ENCODE measurements at places on chromosomes 16 and 17. TPM values are rescaled to one million over a fixed set of nuclear protein-coding genes. Genes with fewer than 3 reads are reported as not detected.

FN3K gene
- total RNA-seq: 2.9 TPM

- no peak for DNase-seq
Observed at GRCh38 chr17:77215281-77215680, 74.5 kb downstream of the SEC14L1 start.

SEPTIN12 gene
- not detected for total RNA-seq

GRCh38 chr17:18371455-18371854 is 6.1 kb upstream of the EVPLL start:
- DNase-seq: no peak

FBXL20 gene
- 21.8 TPM for total RNA-seq

MRC2 gene
- total RNA-seq: 2.4 TPM

NEURL4 gene
- 59.3 TPM for total RNA-seq

PLCG2 gene
- total RNA-seq: 6.9 TPM

PDILT gene
- total RNA-seq: not detected

- DNase-seq: peak; percentile 43
Observed at GRCh38 chr17:8922451-8922850, 43.1 kb downstream of the PIK3R5 start.

C17orf107 gene
- 1.7 TPM for total RNA-seq

- no peak for DNase-seq
Observed at GRCh38 chr16:77938913-77939312, 83.4 kb upstream of the CLEC3A start.

DNA sequence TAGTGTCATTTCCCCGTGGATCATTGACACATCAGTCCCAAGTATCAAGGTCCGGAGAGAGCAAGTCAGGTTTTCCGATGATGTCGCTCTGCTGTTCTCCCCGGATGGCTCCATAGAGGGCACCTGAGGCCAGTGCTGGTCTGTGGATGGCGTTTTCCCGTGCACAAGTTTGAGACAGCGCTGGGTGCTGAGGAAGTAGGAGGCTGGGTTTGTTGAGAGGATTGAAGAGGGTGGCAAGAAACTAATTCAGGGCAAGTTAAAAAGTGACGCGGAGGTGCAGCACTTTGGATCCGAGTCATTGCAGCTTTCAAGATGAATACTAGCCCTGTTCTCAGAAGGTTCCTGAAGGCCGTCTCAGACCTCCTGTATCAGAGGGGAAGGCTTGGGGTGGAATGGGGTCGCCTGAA is 7.7 kb downstream of the NUBP1 start:
- no peak for DNase-seq

MMP25 gene
- total RNA-seq: 8.1 TPM

DNA sequence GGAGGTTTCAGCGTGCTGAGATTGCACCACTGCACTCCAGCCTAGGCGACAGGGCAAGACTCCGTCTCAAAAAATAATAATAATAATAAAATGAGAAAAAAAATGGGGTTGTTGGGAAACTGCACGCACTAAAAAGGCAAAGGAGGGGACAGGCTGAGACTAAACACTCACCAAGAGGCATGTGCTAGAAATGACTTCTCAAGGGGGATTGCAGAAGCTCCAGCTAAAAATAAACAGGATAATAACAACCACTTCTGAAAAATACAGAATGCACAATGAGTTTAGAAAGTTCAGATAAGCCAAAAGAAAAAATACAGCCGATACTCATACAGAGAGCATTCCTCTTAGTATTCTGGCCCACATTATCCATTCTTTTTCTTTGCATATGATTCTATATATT is 15.1 kb upstream of the TIMP2 start:
- DNase-seq: no peak

DNA sequence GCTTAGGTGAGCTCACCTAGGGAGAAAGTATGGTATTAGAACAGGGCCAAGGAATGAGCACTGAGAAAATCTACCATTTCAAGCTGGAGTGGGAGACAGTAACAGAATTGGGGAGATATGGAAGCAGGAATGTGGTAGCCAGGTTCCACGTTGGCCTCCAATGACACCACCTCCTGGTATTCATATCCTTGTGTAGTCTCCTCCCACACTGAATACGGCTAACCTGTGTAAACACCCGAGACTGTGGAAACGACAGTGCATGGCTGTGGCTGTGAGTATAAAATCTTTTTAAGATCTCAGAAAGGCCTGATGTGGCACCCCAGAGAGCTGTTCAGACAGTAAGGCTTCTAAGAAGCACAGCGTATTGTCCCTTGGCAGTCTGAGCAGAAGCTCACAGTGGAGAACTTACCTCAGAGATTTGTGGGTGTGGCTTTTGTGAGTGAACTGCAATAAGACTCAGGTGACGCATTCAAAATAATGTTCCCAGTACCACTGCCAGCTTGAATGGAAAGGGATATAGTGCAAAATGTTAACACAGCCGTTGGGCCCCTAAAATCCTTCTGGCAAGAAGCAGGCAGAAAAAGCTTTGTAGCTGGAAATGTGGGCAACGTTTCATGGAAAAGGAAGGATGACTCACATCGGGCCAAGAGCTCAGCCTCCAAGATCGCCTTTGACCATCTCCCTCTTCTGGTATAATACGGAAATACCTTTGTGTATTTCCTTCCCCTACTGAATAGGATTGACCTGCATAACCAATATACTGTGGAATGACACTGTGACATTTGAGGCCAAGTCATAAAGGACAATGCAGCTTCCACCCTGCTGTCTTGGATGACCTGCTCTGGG is 14.4 kb downstream of the SDR42E1 start:
- no peak for DNase-seq

- DNase-seq: no peak
Observed at GRCh38 chr17:73770115-73770848, 126.0 kb upstream of the SDK2 start.

DNA sequence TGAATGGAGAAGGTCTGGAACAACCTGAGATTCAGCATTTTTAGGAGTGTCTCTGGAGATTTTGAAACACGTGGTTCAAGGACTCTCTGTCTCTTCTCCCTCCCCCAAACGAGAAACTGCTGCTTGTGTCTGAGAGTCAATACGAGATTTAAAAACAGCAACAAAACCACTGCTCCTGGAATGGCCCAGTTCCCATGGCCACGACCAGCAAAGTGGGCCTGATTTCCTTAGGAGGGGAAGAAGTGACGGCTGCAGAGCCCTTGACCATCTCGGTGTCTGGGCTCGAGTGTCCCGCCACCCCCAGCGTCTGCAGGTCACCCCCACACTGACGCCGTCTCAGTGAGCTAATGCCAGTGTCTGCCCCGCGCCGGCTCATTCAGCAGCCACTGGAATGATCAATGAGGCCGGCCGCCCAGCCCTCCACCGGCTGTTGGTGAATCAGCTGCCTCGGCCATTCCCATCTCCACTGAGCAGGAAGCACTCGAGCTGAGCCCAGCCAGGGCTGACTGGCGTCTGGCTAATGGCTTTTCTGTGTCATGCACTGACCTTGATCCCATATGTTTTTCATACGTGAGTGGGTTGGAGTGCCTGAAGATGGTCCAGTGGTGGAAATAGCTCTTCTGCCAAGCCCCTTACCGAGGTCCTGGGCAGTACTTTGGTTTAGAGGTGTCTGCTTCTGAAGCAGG is 151.8 kb downstream of the PITPNC1 start:
- DNase-seq: no peak

- DNase-seq: no peak
Observed at GRCh38 chr16:49937886-49938285, 82.0 kb upstream of the ZNF423 start.

DNA sequence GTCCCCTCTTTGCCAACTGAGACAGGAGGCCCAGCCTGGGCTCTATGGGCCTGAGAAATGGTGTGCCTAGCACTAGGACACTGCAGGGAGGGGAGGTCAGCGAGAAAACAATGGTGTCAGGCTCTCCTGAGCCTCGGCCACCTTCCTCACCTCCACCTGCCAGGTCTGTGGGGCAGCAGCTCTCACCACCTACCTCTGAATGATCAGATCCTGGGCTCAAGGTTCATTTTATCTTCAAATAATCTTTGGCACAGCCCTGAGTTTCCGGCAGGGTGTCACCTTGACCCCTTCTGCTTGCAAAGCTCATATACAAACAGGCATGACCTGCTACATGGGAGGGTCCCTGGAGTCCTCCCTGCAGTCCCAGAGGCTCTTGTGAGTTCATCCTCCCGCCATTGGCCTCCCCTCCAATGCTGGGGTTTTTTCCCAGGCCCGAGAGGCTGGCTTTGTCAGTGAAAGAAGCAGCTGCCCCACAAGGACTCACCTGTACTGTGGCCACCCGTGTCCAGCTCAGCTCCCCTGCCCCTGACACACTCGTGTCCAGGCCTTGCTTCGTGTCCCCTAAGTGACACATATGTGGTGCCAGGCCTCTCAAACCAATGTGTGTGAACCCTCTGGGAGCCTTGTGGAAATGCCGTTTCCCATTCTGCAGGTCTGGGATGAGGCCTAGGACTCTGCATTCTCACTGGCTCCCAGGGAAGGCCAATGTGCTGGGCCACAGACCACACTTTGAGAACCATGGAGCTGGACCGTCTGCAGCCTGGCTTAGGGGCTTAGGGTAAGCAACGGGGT is 176.8 kb upstream of the CIBAR2 start:
- no peak for DNase-seq

All from activated CD4-positive, alpha-beta T cell treated with anti-CD3 and anti-CD28 coated beads, Interleukin-2, amount 10 ng/mL, durations not matched to agents 24 days and 14 days (primary cell).